ENCODE measurements at places on chromosomes 7 and 10. TPM values are rescaled to one million over a fixed set of nuclear protein-coding genes. Genes with fewer than 3 reads are reported as not detected.

STOX1 gene
- 9.2 TPM for total RNA-seq

ZNF518A gene
- 23.0 TPM for total RNA-seq

GHRHR gene
- not detected for total RNA-seq

CALHM3 gene
- total RNA-seq = not detected

- H3K4me3 ChIP-seq = no peak overlapping the region
- H3K4me1 ChIP-seq = peaks cover 9% of the 10 kb centered on the region
- H3K27ac ChIP-seq = peak overlapping the region; percentile 86
Observed at GRCh38 chr10:3850999-3851937, 66.3 kb upstream of the KLF6 start.

- no peak overlapping the region for H3K4me3 ChIP-seq
- H3K4me1 ChIP-seq = no peaks in the 10 kb centered on the region
- no peak overlapping the region for H3K27ac ChIP-seq
- no peaks in the 10 kb centered on the region for H3K27me3 ChIP-seq
- H3K36me3 ChIP-seq = no peaks in the 10 kb centered on the region
Observed at GRCh38 chr10:74083304-74083703, 67.3 kb downstream of the AP3M1 start.

DNA sequence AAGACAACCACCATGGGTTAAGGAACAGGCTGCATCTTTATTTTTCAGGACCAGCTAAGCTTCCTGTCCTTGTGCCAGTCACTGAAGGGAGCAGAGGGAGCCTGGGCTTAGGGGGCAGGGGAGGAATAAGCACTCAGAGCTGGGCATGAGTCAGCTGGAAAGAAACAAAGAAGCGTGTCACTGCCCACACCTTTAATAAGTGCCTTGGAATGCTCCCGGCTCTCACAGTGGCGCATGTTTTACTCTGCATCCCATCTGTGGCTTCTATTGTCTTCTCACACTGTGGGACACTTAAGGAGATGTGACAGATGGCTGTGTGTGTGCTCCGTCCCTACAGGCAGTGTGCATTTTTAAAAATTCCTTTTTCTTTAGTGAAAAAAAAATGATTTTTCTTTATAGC is 71.7 kb downstream of the MTURN start:
- H3K27ac ChIP-seq = no peak overlapping the region
- no peak overlapping the region for H3K4me3 ChIP-seq
- no peaks in the 10 kb centered on the region for H3K27me3 ChIP-seq
- no peaks in the 10 kb centered on the region for H3K36me3 ChIP-seq
- no peaks in the 10 kb centered on the region for H3K4me1 ChIP-seq

DNA sequence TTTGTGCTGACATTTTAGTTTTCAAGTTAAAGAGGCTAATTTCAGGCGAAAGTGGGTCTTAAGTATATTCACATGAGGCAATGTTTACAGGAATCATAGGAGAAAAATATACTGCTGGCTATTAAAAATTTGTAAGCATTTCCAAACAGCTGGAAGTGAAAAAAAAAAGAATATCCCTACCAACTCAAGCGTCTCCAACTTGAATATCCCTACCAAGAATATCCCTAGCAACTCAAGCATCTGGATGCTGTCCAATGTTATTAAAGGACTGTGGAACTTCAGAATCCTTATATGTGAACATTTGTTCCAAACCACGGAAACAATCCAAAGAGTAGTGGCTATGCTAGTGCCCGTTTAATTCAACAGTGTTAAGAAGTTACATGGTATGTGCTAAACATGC is 1303.0 kb downstream of the GATA3 start:
- no peak overlapping the region for H3K4me3 ChIP-seq
- no peaks in the 10 kb centered on the region for H3K36me3 ChIP-seq
- no peaks in the 10 kb centered on the region for H3K27me3 ChIP-seq

DNA sequence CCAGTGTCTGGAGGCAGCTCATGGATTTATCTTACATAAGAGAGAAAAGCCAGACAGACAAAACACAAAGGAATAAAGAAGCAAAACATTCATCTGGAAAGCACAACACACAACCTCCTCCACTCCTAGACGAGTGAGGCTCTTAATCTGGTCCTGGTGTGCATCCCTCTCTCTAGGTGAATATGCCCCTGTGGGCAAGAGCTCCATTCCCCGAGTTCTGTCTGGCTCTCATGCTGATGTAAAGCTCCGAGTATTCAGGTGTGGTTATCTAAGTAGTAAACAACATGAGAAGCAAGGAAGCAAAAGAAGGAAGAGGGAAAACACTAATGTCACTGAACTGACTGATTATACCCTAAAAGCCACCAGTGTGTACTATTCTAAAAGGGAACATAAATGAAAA is 47.9 kb upstream of the FEZF1 start:
- H3K27me3 ChIP-seq = no peaks in the 10 kb centered on the region
- no peak for DNase-seq
- H3K4me1 ChIP-seq = no peaks in the 10 kb centered on the region

DNA sequence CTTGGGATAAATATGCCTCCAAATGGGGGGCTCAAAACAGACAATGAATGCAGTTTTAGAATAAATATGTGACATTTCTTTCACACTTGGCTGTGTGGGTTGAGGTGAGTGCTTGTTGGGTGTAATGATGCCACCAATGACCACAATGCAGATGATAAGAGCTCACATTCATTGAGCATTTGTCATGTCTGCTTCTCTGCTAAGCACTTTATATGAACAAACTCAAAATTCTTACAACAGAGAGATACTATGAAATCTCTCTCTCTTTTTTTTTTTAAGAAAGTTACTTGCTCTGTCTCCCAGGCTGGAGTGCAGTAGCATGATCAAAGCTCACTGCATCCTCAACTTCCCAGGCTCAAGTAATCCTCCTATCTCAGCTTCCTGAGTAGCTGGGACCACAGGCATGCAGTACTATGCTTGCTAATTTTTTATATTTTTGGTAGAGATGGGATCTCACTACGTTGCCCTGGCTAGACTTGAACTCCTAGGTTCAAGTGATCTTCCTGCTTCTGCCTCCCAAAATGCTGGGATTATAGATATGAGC is 185.4 kb downstream of the JCAD start:
- H3K27me3 ChIP-seq = no peaks in the 10 kb centered on the region
- H3K4me3 ChIP-seq = no peak overlapping the region
- no peaks in the 10 kb centered on the region for H3K36me3 ChIP-seq
- H3K27ac ChIP-seq = no peak overlapping the region
- DNase-seq = no peak
- H3K4me1 ChIP-seq = no peaks in the 10 kb centered on the region

DNA sequence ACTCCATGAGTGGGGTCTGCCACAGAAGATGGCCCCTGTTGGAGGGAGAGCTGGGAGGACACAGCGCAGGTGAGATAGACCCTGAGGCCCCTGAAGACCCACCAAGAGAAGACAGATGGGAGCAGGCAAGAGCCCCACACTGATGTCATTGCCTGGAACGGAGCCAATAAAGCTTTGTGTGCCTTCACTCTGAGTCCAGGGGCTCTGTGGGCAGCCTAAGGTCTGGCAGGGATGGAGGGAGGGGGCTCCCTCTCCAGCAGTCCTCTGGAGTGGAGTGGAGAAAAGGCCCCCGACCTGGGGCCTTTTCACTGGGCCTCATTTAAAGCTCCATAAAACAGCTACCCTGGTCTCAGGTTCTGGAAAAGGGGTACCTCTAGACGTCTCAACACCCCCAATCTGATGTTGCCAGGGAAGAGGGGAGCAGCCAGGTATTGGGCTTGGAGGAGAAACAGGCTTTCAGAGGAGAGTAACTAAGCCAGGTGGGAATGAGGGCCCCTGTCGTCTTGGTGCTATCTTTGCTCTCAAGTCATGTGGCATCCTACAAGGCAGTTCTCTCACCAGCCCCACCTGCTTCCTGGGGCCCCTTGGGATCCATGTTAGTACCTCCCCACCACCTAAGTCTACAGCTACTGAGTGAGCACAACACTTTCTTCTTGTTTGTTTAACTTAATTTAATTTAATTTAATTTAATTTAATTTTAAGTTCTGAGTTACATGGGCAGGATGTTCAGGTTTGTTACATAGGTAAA is 1.4 kb downstream of the C10orf62 start:
- H3K4me3 ChIP-seq = no peak overlapping the region
- H3K36me3 ChIP-seq = no peaks in the 10 kb centered on the region
- H3K27me3 ChIP-seq = no peaks in the 10 kb centered on the region
- no peak overlapping the region for H3K27ac ChIP-seq

DNA sequence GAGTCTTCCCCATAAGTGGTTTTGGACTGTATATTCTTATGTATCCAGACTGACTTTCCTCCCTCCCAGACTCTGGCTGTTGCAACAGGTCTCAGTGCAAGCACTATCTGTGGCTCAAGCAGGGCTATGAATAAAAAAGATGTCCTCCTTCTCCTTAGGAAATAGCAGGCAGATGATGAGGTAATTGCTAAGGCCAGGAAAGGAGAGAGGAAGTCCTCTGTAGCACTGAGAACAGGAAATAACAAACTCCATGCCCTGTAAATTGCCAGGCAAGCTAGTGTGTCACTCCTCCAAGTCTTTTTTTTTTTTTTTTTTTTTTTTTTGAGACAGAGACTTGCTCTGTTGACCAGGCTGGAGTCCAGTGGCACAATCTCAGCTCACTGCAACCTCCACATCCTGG is 900.1 kb downstream of the TYW1 start:
- no peak overlapping the region for H3K27ac ChIP-seq
- H3K4me1 ChIP-seq = no peaks in the 10 kb centered on the region
- DNase-seq = no peak
- no peak overlapping the region for H3K4me3 ChIP-seq

DNA sequence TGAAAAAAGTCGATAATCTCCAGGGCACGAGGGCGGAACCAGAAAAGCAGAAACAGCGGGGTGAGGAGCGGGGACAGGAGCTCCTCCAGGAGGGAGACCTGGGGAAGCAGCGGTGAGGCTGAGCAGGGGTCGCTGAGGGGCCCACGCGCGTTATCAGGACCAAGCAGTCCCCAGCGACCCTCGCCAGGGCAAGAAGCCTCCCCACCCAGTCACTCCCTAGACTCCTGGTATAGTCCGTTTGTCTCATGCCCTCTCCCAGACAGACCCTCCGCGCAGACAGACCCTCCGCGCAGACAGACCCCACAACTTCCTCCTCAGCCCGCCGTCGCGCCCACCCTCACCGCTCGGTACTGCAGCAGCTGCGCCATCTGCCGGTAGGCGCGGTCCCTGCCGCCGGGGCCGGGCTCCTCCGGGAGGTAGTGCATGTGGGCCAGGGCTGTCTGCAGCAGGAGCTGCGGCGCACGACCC is 6.3 kb downstream of the ATG9B start:
- no peaks in the 10 kb centered on the region for H3K36me3 ChIP-seq
- H3K4me3 ChIP-seq = no peak overlapping the region
- no peak overlapping the region for H3K27ac ChIP-seq

DNA sequence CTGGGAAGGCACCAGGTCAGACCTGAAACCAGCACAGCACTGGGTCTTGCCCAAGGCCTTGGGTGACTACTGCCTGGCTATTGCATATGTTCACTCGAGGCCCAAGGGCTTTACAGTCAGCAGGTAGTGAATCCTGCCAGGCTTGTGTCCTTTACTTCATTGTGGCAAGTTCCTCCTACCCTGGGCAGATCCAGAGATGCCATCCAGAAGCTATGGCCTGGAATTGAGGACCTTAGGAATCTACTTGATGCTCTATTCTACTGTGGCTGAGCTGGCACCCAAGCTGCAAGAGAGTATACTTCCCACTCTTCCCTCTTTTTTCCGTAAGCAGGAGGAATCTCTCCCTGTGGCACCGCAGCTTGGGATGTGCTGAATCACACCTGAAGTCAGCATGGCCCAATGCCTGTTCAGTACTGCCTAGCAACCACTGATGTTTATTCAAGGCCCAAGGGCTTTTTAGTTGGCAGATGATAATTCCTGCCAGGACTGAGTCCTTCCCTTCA is 246.7 kb upstream of the CTBP2 start:
- peak; percentile 66 for DNase-seq
- no peak overlapping the region for H3K27ac ChIP-seq
- H3K27me3 ChIP-seq = no peaks in the 10 kb centered on the region
- no peaks in the 10 kb centered on the region for H3K4me1 ChIP-seq
- H3K36me3 ChIP-seq = no peaks in the 10 kb centered on the region

GRCh38 chr10:22737587-22737986 is 23.2 kb upstream of the PIP4K2A start:
- no peaks in the 10 kb centered on the region for H3K4me1 ChIP-seq
- H3K27ac ChIP-seq = no peak overlapping the region
- H3K27me3 ChIP-seq = no peaks in the 10 kb centered on the region
- DNase-seq = no peak

DNA sequence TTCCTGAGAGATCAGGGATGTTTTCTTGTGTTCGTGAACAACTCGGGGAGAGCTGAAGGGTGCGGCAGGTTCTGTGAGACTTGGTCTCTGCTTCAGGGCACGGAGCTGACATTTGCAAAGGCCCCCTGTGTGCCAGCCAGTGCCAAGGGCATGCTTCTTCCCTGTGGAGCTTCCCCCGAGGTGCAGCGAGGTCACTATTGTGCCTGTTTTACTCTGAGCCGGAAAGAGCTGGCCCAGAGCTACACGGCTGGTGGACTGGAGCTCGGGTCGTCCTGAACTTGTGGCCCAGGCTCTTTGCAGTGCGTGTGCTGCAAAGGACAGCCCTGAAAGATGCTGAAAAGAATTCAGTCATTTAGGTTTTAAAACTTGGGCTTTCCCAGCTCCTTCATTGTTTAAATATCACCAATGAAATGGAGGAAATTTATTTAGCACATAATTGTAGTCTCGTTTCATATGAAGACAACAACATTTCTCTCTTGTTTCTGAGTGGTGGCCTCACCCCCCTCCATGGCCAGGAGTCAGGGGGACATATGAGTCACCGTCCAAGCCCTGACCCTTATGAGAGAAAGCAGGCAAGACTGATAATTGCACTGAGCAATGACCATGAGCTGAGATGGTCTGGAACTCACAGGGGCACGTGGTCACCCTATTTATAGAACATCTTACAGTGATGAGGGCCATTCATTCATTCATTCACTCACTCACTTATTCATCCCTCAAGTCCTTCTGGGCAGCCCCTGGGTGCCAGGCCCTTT is 102.6 kb downstream of the PTPRE start:
- no peak overlapping the region for H3K4me3 ChIP-seq
- H3K4me1 ChIP-seq = no peaks in the 10 kb centered on the region

Data from prostate gland (tissue), 2 donors.